Activated T-helper 2 cell treated with anti-CD3 and anti-CD28 coated beads, Interferon-gamma antibody, Interleukin-2, Interleukin-4, amounts not matched to agents 10 μg/mL and 5 μg/mL and 100 μg/mL, durations not matched to agents 14 hours and 24 hours and 36 hours (primary cell): ENCODE measurements at places on chromosomes 5 and 9.

GRCh38 chr5:6317116-6317798 lies 61.1 kb downstream of the MED10 start:
- no peak for DNase-seq

DNA sequence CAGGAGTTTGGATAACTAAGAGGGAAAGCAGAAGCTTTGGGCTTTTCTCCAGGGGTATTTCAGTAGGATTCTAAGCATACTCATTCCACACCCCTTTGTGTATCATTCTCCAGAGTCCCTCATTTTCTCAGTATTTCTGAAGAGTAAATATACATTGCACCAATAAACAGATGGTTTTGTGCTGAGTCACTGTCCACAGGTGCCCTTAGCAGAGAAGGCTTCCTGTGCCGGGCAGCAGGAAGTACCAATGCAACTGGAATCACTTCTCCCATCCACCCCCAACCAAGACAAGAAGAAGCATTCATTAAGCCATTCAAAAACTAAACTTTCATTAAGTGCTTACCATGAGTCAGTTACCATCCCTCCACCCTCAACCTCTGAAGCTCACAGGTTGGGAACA lies 3.6 kb upstream of the CCNJL start:
- DNase-seq, result no peak

DNA sequence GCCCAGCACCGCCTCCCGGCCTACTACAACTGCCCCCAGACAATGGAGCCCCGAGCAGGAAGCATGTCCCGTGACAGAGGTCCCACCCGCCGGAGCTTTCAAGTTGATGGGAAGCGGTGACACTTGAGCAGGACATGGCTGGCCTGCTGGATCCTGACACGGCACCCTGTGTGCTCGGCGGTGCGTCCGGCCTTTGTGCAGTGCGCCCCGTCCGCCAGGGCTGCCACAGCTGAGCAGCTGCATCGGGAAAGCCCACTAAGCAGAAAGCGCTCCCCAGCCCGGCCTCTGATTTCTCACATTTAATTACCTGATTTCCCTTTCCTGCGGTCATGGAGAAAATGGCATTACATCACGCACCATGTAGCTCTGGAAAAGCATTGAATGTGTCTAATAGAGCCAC lies 611.9 kb downstream of the IRX1 start:
- no peak for DNase-seq

DNA sequence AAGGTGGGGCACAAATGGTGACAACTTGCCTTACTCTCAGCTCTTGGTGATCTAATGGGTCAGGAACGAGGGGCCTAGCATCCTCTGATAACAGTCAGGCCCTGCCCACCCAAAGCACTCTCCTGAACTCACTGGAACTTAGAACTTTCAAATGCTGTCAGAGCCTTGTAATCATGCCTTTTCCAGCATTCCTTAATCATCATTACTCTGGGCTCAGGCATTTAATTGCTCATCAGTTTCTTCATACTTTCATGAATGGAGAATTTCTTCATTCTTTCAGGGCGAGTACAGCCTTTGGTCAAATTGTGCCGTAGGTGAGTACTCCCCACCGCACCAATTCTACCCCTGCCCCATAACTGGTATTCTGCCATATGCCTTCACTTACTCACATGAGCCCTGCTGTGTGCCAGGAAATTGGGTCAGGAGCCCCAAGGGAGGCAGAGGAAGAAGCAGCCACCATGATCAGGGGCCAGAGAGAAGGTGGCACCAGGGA lies 30.2 kb upstream of the DUSP1 start:
- no peak for DNase-seq

- no peak for DNase-seq
These were observed 133.1 kb downstream of the DENND1A start for GRCh38 chr9:123796618-123797484.

- no peak for DNase-seq
These were observed 118.4 kb downstream of the PAM start for GRCh38 chr5:102873379-102873932.

DNA sequence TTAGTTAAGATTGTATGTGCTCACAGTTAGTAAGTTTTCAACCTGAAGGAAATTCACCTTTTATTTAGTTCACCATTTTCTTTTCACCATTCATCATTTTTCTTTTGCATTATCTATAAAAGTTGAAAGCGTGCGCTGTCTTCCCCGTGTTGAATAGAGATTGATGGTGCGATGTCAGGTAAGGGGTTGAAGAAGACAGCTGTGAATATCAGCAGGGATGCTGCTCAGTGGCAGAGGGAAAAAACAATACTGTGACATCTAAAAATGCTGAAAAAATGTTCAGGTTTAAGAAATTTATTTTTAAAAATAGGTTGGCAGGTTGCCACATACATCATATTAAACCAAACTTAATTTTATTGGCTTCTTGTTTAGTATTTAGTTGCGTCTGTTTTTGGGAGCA lies 815.0 kb downstream of the DTWD2 start:
- DNase-seq, result no peak

DNA sequence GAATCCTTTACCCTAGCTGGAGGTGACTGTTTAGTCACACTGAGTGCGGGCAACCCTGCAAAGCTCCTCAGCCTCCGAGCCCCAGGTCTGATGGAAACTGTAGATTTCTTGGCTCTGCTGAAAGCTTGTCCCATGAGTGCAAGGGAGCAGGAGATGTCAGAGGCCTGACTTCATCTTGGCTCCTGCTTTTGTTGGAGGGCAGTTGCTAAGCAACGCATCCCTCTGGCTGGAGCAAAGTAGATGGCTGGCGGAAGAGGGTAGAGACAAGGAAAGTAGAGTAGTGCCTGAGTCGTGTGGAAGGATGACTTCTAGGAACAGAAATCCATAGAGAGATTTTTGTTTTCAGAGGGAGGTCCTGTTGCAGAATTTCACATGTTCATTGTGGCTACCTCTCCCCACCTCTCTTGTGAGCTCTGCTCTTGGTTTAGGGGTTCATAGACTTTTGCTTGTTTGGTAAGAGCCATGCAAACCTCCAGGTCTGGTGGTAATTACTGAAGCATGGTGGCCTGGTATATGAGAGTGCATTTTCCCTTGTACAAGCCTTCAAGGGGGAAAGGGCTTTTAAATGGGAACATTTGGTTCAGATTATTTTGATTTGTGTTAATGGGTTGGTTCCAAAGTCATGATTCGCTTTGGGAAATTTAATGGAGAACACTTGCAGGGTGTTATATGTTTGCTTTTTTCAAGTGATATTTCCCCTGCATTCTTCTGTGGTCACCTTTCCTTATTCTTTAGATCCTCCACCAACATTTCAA lies 71.5 kb downstream of the ARHGAP26 start:
- DNase-seq, result no peak

GRCh38 chr9:89036891-89037290 lies 45.6 kb downstream of the S1PR3 start:
- DNase-seq, result no peak

DNA sequence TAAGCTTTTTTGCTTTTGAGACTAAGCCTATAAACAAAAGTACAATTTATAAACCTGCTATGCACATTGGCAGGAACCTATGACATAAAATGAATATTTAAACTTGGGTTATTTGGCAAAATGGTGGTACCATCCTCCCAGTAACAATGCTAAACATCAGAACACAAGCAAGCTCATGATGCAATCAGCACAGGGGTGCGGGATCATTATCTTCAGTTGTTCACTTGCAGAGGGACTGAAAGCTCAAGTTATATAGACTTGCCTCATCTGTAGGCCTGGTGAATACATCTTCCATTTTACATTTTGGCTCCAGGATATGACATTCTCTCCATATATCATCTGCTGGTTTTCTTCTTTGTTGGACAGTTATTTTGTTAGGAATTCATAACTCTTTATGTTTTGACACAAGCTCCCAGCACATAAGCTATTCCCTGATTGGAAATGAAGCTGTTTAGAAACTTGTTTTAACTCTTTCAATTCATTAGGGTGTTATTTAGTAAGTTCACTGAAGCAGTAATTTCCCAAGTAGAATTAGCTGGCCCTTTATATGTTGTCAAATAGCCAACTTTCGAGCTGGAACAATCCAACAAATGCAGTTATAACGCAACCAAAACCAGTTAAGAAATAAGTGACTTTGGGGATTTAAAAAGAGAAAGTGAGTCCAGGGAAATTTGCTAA lies 124.7 kb upstream of the LIFR start:
- no peak for DNase-seq

- DNase-seq, result no peak
These were observed 122.9 kb upstream of the ZNF366 start for GRCh38 chr5:72630081-72630480.

DNA sequence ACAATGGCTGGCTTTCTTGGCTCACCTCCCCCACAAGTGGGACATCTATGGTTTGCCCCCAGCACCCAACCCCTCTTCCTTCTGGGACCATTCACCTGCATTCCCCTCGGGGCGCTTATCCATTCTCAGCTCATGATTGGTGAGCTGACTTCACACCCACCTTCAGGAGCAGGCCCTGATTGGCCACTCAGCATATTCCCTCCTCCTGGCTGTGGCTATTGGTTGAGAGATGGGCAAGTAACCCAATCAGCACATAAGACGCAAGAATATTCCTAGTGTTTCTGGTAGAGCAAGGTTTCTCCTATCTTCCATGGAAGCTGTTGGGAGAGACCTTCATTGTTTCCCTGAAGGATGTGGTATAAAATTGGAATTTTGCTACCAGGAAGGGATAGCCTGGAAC lies 22.7 kb upstream of the UNC5A start:
- DNase-seq, result no peak

- DNase-seq, result no peak
These were observed 90.4 kb upstream of the CHD1 start for GRCh38 chr5:99019254-99019653.

GRCh38 chr9:129875687-129876395 lies 40.6 kb downstream of the USP20 start:
- no peak for DNase-seq

DNA sequence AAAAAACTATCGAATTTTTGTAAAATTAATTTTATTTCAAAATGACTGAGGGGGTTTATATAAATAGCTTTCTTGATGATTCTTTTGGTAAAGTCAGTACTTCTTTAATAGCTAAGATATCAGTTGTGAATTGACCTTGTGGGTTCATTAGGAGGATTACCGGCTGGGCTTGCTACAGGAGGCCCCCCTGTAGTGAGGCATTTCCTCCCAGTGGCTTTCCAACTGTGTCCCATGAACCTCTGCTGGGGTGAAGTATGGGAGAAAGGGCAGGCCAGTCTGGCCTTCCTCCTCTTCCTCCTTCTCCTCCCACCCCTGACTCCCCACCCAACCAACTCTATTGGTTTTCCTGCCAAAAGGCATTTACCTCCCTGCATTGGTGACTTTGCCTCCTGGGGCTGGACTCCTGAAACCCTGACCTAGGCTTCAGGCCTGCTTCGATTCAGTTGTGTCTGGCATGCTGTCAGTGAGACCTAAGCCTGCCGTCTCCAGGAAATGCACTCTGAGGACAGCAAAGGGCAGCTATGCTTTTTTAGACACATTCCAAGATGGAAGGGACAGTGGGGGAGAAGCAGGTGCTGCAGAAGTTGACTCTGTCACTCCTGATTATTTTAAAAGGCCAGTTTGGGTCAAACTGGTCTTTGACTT lies 144.8 kb downstream of the HSPA4 start:
- no peak for DNase-seq

DNA sequence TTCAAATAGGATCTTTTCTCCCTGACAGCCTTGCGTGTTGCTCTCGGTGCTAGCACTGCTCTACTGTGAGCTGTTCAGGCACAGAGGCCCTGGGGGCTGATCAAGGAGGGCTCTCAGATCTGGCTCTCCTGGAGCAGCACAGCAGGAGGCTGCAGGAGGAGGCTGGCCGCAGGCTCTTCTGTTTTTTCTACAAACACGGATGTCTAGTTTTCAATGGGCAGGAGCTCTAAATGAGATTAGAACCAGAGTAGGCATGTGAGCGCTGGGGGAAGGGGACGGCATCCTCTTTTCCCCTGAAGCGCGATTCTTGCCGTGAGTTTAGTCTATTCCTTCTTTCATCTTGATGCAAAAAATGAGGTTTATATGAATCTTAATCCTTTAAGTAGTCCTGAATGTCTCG lies 61.7 kb upstream of the IRX4 start:
- DNase-seq, result no peak

DNA sequence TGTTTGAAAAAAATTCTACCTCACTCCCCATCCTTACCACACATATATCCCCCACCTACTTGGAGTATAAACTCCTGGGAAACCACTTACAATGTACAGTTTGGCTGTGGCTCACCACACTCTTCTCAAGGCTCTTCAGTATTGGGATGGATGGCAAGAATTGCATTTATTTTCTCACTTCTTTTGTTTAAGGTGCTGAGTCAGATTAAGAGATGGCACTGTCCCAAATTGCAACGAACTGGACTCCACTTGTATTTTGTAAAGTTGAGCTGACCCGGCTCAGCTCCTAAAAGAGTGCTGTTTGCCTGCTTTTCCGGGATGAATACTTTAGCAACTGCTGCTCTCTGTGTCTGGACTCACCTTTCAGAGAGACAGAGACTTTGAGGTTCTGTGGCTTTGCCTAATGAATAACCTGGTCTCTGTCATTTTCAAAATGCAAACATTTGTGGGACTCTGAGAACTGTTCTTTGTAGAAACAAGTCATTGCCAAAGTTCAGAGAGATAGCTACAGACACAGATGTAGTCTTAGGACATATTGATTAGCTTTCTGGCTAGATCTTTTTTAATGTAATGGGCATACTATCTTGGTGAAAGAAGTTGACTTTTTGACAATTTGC lies 42.2 kb downstream of the PPP2R2B start:
- DNase-seq, result no peak

- DNase-seq, result no peak
These were observed 40.0 kb downstream of the PTGES start for GRCh38 chr9:129712634-129713401.

DNA sequence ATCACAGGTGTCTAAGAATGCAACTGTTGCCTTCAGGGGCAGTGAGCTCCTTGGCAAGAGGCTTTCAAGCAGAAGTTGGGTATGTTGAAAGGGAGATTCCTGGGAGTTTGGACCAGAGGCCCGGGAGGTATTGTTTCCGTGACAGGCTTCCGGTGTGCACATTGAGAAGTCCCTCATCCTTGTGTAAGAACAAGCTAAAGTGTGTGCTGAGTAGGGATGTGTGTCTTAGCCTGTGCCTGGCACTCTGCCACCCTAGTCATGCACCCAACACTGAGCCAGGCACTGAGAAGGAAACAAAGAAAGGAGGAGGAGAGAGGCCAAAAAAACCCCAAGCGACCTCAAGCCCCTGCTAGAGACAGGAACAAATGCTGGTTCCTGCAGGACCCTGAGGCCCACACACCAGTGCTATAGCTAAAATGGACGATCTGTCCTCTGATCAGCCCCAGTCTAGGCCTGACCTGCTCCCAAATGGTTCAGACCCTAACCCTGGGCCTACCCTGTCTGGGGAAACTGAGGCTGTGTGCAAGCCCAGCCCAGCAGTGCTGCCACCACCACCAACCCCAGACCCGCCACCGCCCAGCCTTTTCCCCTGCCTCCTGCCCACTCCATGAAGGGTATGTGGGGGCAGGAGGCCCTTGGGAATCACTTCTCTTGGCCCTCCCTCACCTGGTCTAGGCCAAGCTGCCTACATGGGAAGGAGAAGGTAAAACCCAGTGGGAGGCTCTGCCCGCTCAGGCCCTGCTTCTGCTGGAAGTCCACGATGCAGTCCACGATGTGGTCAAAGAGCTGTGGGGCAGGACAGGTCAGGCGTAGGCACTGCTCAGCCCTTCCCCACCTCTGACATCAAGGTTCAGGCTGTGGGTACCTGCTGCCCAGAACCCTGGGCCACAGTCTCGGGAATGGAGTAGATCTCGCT lies 12.6 kb downstream of the HK3 start:
- DNase-seq, result no peak

- DNase-seq, result no peak
These were observed 37.0 kb downstream of the B4GALT1 start for GRCh38 chr9:33129886-33130881.

GRCh38 chr9:90826326-90827020 lies 24.9 kb downstream of the SYK start:
- no peak for DNase-seq

GRCh38 chr5:108367679-108368334 lies 14.1 kb downstream of the FBXL17 start:
- no peak for DNase-seq

GRCh38 chr9:92308893-92309292 lies 15.4 kb upstream of the IARS1 start:
- DNase-seq, result no peak
